ENCODE measurements at places on chromosomes 2 and 18.

DNA sequence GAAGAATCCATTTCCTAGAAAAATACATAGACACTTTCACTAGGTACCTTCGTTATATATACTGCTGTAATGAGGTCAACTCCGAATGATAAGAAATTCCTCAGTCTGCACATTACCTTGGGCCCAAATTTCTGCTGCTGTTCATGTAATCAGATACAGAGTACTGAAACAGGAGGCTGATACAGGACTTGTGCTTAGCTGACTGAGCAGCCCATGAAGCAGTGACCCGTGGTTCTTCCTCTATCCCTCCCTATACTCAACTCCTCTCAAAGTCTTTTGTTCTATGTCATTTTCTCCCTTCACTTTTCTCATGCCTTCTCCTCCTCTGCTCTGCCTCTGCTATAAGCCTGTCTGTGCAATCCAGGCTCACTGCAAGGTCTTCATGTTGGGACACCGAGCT is 57.5 kb upstream of the ST8SIA5 start:
- no peak for DNase-seq

DNA sequence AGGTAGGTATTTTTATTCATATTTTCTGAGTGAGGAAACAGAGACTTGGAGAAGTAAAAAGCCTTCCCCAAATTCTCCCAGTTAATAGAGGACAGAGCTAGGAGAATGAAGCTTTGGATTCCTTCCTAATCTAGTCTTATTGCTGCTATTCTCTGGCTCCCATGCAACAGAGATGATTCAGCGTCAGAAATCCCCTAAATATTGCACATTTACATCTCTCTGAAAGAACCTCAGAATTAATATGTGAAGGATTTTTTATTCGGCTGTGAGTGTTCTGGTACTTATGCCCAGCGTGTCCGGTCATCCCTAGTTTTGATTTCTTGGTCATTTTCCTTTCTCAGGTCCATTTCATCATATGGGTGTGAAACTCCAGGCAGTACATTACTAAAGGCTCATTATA is 91.2 kb upstream of the SESTD1 start:
- DNase-seq, result no peak

GRCh38 chr18:57043241-57043640 is 103.6 kb upstream of the BOD1L2 start:
- peak; percentile 69 for DNase-seq

DNA sequence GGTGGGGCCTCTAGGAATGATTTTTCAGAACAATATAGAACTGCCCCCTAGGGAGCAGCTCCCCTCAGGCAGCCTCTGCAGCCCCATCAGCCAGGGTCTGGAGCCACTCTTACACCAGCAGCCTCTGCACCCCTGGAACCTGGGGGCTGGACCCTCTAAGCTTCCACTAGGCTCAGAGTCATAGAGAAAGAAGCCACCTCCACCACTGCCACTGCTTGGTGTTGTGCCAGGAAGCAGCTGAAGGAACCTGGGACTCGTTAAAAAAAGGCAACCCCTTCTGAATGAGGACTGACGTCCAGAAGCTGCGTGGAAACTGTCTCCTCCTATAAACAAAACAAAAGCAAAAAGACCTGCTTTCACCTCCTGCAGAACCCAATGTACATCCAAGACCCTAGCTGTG is 98.1 kb upstream of the HS6ST1 start:
- DNase-seq, result no peak

GRCh38 chr2:185875136-185875931 is 136.7 kb downstream of the FSIP2 start:
- no peak for DNase-seq

DNA sequence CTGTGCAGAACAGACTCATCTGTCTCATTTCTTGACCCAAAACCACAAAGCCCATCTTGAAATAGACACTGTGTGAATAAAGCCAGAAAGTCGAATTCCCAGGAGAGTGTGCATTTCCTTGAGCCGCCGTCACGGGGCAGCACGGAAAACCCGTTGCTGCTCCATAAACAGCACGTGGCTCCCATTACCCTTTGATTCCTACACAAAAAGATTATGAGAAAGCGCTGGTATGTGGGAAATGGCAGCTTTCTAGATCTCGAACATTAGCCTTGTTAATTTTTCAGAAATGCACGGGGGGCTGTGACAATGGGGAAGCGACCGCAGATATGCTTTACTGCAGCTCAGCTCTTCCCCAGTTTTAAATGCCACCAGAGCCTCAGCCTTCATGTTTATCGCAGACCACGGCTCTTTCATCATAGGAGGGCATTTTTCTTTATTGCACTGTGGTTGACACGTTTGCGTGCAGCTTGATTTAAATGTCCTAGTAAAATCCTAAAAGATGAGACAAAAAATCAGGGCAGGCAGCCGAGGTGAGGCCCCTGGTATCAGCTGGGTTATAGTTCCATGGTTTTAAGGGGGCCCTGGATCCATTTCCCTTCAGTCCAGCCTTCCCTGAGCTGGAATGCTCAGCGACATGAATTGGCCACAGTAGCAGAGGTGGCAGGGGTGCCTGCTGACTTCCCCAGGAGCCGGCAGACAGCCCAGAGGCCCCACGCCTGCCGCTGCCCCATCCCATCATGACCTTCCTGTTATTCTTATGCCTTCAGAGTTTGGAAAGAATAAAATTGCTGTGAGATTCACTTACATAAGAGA is 249.3 kb downstream of the NDUFA10 start:
- DNase-seq, result no peak

- DNase-seq, result peak; percentile 45
Measured at GRCh38 chr2:201984800-201985525, 48.7 kb upstream of the FZD7 start.

DNA sequence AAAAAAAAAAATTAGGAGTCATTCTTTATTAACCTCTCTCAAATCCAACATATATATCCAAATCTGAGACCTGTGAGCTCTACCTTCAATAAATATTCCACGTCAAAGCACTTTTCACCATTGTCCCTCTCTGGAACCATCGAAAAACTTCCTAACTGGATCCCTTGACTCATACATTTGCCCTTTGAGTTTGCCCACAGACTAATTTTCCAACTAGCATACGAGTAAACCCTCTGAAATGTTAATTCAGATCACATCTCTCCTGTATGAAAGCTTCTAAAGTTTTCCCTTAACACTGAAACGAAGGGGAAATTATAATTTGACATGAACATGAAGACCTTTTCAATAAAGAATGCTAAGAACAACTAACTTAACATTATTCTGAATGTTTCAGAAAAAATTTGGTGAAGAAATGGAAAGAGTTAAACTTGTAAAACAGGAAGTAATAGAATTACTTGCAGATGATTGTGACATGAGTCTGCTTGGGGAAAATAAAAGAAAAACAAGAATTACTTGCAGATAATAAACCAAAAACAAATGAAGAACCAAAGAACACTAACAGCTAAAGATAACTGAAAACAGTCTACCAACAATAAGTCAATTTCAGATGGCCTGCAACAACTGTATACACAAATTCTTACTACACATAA is 110.6 kb downstream of the C2orf74 start:
- DNase-seq, result no peak

- no peak for DNase-seq
Measured at GRCh38 chr2:100844514-100844913, 24.6 kb downstream of the NPAS2 start.

- DNase-seq, result no peak
Measured at GRCh38 chr2:227511239-227511930, 39.4 kb downstream of the AGFG1 start.

DNA sequence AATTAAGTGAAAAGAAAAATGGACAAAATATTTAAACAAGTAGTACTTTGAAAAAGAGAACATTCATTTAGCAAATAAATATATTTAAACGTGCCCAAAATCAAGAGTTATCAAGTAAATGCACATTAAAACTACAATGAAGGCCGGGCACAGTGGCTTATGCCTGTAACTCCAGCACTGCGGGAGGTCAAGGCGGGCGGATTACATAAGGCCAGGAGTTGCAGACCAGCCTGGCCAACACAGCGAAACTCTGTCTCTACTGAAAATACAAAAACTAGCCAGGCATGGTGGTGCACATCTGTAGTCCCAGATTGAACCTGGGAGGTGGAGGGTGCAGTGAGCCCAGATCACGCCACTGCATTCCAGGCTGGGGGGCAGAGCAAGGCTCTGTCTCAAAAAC is 9.8 kb downstream of the STAM2 start:
- DNase-seq, result no peak

DNA sequence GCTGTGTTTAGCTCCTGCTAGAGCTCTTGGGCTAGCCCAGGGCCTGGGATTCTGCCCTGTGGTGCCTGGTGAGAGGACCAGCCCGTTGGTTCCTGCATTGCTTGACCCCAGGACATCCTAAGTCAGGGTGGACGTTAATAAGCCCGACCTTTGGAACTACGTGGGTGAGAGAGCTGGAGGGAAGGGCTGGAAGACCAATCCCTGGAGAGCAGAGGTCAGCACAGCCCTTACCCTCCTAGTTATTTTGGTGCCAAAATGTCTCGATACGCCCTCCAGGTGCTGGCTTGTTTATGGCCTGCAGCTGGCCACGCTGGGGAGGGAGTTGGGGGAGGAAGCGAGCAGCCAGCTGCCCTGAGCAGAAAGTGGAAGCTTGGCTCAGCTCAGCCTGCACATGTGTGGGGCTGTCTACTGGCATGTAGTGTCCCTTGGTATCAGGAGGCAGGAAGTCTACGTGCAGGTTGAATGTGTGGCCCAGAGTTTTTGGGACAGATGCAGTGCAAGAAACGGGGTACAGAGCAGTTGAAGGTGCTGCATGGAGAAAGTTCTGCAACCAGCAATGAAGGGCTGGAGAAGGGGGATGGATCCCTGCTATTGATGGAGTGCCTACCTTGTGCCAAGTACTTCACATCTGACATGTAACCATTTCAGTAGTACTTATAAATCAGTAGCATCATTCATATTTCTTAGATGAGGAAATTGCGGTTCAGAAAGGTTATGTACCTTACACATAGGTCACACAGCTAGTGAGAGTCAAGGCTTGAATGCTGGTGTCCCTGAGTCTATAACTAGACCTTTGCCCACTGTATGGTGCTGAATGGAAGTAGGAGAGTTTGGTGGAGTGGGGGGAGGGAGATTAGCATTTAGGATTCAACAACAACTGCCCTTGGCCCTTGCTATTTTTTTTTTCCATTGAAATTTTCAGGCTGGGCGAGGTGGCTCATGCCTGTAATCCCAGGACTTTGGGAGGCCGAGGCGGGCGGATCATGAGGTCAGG is 5.0 kb upstream of the DGKD start:
- no peak for DNase-seq

DNA sequence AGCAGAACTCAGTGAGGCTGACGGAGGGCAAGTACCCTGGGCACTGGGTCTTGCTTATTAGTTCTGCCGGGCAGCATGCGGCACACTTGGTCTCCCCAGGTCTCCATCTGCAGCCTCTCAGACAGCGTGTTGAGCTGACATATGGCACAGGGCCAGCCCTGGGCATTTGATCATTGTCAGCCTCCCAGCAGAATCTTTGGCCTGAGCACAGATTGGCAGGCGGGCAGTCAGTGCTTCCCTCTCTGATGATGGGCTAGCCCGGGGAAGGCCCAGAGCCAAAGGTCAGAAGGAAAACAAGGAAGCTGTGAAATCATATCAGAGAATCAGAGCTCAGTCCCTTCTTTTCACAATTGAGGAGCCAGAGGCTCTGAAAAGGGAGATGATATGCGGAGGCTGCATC is 150.1 kb upstream of the LRRTM1 start:
- DNase-seq, result peak; percentile 35

DNA sequence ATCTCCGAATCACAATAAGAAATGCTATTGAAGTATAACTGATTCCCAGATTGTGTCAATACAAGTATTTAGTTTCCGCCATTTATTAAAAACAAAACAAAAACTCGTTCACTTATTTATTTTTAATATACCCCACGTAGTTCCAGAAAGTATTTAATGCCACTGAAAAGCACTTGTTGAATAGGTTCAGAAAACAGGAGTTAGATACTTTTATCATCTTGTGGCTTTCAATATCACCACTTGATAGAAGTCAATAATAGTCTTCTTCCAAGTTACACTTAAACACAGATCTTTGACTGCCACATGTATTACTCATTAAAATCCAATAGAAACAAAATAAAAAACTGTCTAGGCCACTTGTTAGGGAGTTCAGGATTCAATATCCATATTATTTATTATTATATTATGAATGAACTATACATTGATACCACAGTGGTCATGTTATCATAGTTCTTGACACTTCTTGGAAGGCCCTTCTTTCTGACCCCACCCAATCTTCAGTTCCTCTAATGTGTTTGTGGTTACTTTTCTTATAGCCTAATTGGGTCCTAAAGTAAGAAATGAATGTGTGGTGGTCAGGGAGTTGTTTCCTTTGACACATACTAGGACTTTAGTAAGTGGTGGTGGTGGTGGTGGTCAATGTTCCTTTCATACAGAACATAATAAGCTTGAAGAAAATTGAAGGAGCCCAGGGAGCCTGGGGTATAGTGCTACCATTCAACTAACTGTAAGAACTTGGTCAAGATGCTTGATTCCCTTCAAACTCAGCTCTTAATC is 221.3 kb upstream of the ITGA4 start:
- no peak for DNase-seq

DNA sequence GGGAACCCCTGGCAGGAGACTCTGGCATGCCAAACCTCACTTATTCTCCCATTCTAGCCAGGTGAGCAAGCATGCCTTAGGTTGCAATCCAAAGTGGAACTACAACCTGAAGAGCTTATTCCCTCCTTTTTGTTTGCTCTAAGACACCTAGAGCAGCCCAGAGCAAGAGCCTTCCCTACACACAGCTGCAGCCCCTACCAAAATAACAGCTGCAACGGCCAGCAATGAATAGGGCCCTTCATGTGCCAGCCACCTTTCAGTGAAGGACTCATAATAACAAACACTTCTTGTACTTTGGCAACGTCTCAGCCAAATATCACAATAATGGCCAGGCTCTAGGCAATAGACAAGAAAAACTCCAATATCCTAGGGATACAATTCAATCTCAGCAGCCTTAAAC is 178.7 kb downstream of the ALK start:
- no peak for DNase-seq

GRCh38 chr2:207833251-207833751 is 63.6 kb upstream of the FZD5 start:
- no peak for DNase-seq

DNA sequence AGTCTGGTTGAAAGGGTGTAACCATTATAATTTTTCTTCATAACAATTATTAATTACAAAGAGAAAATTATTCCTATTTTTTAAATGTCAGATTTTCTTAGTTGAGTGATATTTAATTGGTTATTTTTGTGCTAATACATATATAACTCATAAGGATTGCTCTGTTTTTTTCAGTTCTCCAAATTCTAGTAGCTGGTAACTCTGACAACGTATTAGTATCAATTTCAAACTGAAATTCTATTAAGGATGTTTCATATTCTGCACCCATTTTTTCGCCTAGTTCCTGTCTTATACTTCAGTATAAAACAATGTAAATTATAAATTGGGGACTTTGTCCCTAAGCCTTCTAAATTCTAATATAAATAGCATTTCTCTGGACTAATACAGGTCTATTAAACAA is 81.0 kb downstream of the R3HDM1 start:
- no peak for DNase-seq

- DNase-seq, result no peak
Measured at GRCh38 chr18:45156946-45157345, 458.3 kb upstream of the SLC14A2 start.

- DNase-seq, result peak; percentile 59
Measured at GRCh38 chr2:235836491-235836911, 331.7 kb downstream of the GBX2 start.

GRCh38 chr2:239477591-239477990 is 76.8 kb upstream of the HDAC4 start:
- no peak for DNase-seq
